HepG2 (cell line): ENCODE measurements at places on chromosomes 5 and 9. TPM values are rescaled to one million over a fixed set of nuclear protein-coding genes. Genes with fewer than 3 reads are reported as not detected.

DNA sequence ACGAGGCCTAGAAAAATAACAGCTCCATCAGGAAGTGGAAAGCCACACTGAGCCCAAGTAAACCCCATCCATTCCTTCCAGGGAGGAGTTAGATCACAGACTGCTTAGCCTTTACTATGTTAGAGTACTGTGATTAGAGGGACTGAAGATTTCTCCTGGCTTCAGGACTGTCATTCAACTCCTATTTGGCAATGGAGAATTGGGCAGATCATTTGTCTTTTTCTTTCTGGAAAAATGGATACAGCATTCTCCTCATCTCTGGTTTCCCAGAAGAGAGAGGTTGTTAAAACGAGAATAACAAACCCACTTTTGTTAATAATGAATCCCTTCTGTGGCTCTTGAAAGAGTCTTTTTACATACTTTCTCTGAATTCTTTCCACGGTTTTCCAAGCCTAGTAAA lies 150.4 kb downstream of the GABRB2 start:
- no peak for DNase-seq

- DNase-seq, result peak; percentile 22
These were observed 4.7 kb upstream of the TEX53 start for GRCh38 chr9:114662081-114662989.

GRCh38 chr9:124409410-124409809 lies 5.8 kb downstream of the PSMB7 start:
- no peak for DNase-seq

GRCh38 chr9:136544548-136544963 lies 1.3 kb downstream of the NOTCH1 start:
- no peak for DNase-seq

DNA sequence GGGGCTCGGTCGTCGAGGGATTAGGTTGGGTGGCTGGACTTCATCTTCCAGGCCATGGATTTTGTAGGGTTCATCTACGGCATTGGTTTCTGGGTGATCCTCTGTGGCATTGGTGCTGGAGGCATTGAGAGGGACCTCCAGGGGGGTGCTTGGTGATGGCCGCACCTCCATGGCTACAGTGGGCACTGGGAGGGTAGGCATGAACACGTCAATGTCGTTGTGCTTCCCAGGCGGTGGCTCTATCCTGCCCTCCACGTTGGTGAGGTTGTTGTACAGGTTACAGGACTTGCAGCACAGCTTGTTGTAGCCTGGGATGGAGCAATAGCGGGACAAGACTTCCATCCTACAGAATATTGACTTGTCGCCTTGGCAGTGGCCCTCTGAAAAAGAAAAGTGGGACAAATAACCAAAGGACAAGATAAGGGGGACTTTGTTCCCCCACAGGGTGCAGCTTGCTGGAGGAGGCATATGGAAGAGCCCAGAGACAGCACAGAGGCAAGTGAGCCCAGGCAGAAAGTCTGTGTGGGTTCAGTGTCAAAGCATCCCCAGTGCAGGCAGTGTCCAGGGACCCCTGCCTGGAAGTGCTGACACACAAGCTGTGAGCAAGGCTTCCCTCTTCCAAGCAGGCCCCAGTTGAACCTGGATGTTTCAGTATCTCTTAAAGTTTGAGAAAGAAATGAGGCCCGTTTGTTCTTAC lies 53.9 kb downstream of the ZNF354C start:
- no peak for DNase-seq

TXNDC8 gene
- not detected in 2 replicates for total RNA-seq

CMYA5 gene
- 0.13 and 0.18 TPM in 2 replicates for total RNA-seq

KIF24 gene
- 2.8 and 3.0 TPM in 2 replicates for total RNA-seq

- no peak for DNase-seq
These were observed 71.5 kb downstream of the COX7C start for GRCh38 chr5:86689103-86689729.

- peak; percentile 5 for DNase-seq
These were observed 245.3 kb downstream of the SH3GL2 start for GRCh38 chr9:17824191-17824590.

COX7C gene
- 635 and 764 TPM in 2 replicates for total RNA-seq

- DNase-seq, result no peak
These were observed 9.7 kb downstream of the RGMB start for GRCh38 chr5:98783051-98783649.

DNA sequence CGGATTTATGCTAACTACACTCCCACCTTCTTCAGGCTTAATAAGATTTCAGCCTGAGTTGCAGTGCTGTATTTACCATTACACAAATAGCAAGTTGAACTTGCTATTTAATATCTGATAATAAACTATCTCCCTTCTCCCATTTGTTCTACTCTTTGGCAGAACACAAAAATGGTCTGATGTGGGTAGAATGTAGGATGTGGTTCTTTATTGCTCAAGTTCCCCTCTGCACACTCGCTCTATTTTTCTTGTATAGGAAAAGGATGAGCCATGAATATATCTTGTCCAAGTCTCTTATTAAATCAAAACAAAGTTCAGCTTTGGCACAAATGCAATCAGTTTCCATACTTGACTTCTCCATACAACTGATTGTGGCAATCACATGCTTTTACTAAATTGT lies 37.2 kb upstream of the KIF2A start:
- DNase-seq, result no peak

LCP2 gene
- total RNA-seq, result not detected in 2 replicates

DNA sequence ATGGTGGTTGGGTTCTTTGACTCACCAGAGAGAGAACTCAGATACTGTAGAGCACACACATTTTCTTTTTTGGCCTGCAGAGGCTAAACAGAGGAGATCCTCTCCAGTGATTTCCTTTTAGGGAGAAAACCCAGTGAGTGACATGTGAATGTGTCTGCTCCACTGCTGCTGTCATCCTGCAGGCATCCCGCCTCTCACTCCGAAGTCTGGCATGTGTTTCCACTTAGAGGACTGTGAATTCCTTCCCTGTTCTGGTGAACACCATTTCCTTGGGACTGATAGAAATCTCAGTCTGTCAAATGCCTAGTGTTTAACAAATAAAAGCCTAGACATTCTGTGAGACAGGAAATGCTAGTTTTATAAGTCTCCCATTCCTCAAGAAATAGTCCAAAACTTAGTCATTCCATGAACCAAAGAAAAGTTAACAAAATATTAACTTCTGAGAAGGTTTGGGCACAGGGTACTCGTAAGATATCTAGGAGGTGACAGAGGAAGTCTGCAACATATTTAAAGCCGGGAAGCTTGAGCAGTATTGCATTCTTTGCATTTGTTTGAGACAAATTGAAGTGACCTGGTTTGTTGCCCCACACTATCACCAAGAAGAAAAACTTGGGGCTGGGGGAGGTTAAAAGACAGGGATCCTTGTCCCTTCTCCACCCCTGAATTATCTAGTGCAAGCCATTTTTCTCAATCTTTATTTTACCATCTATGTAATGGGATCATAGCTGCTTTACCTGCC lies 74.9 kb upstream of the NIPAL4 start:
- no peak for DNase-seq

GMCL2 gene
- not detected in 2 replicates for total RNA-seq

GRCh38 chr5:133065471-133065870 lies 13.7 kb downstream of the HSPA4 start:
- no peak for DNase-seq

DNA sequence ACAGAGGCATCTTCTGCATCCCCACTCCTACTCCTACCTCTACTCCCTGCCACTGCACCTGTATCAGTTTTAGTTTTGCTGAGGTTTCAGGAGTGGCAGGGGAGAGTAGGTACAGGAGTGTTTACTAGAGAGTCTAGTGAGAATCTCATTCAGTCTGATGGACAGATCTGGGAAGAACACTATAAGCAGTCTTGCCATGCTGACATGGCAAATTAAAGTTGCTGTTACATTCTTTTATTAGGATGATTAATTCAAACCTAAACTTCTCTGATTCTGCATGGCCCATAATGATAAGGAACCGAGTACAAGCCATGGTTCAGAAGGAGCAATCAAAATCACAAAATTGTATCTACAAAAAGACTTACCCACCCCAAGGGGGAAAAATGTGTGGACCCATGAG lies 7.4 kb downstream of the ARSK start:
- no peak for DNase-seq

GRCh38 chr9:83238871-83239640 lies 176.1 kb upstream of the RASEF start:
- peak; percentile 25 for DNase-seq

- DNase-seq, result no peak
These were observed 33.6 kb upstream of the MAMDC2 start for GRCh38 chr9:70010015-70010414.

- DNase-seq, result no peak
These were observed 85.2 kb upstream of the STARD4 start for GRCh38 chr5:111597491-111597890.

HTR1A gene
- total RNA-seq, result not detected in 2 replicates

- DNase-seq, result no peak
These were observed 816.8 kb downstream of the MTRR start for GRCh38 chr5:8685704-8686103.

- DNase-seq, result no peak
These were observed 790.1 kb upstream of the ZNF608 start for GRCh38 chr5:125536582-125536981.

DNA sequence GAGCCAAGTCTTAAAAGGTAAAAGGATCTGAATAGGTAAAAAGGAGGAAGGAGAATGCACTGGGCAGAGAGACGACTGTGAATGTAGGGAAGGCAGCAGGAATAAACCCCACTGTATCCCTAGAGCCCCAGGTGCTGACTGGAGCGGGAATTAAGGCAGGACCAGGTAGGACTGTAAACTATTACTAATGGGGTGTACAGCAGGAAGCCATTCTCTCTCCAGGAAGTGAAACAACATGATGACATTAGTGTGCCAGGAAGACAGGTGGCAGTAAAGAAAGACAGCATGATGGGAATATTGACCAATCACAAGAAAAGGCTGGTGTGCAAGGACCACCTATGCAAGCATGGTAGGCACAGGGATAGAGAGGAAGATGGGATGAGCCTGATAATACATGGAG lies 433.0 kb downstream of the DNAH5 start:
- no peak for DNase-seq

- no peak for DNase-seq
These were observed 7.2 kb downstream of the CSNK1A1 start for GRCh38 chr5:149544028-149544420.

DNA sequence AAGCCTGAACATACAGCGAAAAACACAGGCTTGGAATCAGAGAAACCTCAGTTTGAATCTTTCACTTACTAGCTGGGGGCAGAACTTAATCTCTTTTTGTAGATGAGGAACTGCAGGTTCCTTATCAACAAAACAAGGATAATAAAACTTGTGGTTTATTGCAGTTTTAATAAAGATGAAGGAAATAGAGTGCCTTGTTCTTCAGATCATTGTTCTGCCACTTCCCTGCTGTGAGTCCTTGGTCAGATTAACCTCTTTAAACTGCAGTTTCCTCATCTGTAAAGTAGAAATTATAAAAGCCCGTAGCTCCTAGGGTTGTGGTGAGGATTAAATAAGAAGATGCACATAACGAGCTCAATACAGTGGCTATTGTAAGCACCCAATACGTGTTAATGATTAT lies 57.4 kb downstream of the FEM1C start:
- no peak for DNase-seq

GRCh38 chr5:130836729-130837649 lies 328.1 kb downstream of the HINT1 start:
- no peak for DNase-seq

GRCh38 chr5:173450188-173450587 lies 122.0 kb upstream of the STC2 start:
- no peak for DNase-seq

SCGB3A1 gene
- not detected in 2 replicates for total RNA-seq

GFI1B gene
- total RNA-seq, result 0.51 TPM in 1 of 2 replicates, not detected in the other

- no peak for DNase-seq
These were observed 15.2 kb upstream of the C5orf15 start for GRCh38 chr5:133983674-133984073.

DNA sequence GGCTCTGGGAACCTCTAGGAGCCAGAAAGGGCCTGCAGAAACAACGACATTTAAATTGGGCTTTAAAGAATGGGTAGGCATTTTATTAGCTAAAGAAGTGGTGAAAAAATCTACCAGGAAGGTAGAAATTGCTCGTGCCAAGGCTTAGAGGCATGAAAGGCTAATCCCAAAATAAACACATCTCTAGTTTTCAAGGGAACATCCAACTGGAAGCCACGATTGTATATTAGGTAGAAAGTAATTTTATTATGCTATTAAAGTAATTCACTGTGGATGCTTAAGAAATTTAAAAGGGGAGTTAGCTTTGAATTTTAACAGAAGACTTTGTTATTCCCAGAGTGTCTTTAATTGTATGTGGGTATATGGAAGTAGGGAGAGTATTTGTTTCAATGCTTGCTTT lies 17.5 kb upstream of the CNTLN start:
- no peak for DNase-seq
